Renal cortical epithelial cell (primary cell): ENCODE measurements at places on chromosomes 5 and 9. TPM values are rescaled to one million over a fixed set of nuclear protein-coding genes. Genes with fewer than 3 reads are reported as not detected.

The DMRT1 gene
- total RNA-seq: not detected in 2 replicates

GRCh38 chr5:159660401-159660800, 255.9 kb upstream of the ADRA1B start:
- peak; percentile 9 for DNase-seq

DNA sequence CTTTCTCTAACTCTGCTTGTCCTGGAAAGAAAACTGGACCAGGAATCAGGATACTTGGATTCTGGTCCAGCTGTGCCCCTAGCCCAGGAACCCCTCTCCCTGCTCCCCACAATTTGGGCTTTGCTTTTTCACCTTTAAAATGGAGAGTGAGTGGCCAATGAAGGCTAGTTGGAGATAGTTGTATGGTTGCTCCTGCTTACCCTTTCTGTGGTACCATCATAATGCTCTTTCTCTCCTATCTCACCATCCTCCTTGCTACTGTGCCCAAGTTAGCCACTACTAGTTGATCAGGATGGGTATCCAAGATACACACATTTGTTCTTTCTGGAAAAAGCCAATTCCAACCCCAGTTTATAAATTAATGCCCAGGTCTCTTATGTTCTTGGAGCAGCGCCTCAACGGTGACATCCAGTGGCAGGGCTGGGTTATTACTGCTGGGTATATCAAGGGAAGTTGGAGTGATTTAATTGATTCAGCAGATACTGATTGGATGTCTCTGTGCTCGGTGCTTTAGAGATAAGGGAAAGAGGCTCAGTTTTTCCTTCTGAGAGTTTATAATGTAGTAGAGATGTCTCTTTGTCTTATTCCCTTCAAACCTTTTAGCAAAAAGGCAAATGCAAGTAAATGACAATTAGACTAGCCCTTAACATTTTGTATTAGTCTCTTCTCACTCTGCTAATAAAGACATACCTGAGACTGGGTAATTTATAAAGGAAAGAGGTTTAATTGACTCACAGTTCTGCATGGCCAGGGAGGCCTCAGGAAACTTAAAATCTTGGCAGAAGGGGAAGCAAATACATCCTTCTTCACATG, 38.5 kb downstream of the FAXDC2 start:
- DNase-seq: peak; percentile 64

DNA sequence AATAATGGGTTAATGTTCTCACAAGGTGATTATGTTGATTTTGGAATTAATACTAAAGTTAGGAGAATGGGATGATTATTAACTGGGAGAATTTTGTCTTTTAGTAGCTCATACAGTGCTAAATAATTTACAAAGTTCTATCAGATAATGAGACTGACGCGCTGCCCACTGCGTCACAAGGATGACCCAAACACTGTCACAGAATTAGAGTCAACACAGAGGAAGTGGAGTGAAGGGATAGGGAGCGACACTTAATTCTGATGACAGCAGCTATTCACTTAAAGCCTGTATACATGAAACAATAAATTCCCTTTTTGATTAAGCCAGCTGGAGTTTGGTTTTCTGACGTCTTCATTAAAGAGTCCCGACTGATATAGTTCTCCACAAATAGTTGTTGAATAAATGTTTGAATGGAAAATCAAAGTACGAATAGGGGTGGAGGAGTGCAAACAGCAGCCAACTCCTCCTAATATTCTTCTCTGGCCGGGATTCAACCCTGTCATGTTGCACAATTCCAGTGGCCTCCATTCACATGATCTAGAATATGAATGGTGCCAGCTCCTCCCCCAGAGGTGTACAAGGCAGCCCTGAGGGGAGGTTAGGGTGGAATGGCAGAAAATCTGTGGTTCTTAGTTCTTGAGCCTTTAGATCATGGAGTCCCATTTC, 140.3 kb downstream of the PCSK1 start:
- DNase-seq: no peak

The PCDHB10 gene
- total RNA-seq: 0.35 and 0.85 TPM in 2 replicates
